ENCODE measurements at places on chromosomes 2 and 18.

GRCh38 chr2:74461187-74462053 lies 3.2 kb downstream of the WBP1 start:
- no peak for DNase-seq

DNA sequence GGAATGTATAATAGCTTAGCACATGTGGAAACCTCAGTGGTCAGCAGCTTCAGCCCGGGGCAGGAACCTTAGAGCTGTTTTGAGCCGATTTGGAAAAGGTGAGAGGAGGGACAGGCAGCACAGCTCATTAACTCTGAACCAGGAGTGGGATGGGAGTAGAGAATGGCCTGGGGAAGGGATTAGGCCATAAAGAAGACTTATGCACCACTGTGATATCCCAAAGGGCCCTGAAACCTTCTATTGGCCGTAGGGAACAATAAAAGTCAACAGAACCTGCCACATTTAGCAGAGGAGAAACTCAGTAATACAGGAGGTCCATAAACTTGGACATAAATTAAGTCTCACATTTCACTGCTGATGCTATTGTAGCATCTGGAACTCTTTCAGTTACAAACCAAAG lies 124.2 kb upstream of the REV1 start:
- no peak for DNase-seq

DNA sequence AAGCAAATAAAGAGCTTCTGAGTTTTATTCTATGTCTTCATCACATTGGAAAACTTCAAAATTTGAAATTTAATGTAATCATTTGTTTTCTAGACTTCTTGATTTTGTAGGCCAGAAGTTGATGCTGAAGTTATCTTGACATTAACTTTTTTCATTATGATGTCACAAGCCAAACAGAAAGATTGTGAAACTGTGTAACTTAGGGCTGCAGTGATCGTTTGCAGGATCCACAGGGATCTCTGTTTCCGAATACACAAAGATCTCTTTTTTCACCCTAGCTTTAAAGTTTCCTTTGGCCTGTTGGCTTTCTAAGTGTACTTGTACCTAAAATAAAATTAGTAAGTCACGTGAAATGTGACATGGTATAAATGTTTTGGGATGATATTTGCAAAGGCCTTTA lies 594.9 kb upstream of the CDH2 start:
- DNase-seq: no peak

- no peak for DNase-seq
These were observed 53.9 kb upstream of the CD302 start for GRCh38 chr2:159851941-159852340.

GRCh38 chr18:24632158-24632988 lies 171.9 kb downstream of the HRH4 start:
- DNase-seq: no peak
